Endothelial cell of coronary artery (primary cell): ENCODE measurements at places on chromosomes 5 and 9. TPM values are rescaled to one million over a fixed set of nuclear protein-coding genes. Genes with fewer than 3 reads are reported as not detected.

LSM11 gene
- 7.8 and 9.0 TPM in 2 replicates for total RNA-seq

TEX48 gene
- not detected in 2 replicates for total RNA-seq

SMIM32 gene
- total RNA-seq, result not detected in 2 replicates

EFNA5 gene
- total RNA-seq, result 7.6 and 11.3 TPM in 2 replicates

IL3 gene
- not detected in 2 replicates for total RNA-seq

ZDHHC11B gene
- total RNA-seq, result not detected in 2 replicates

HAPLN1 gene
- 0.09 TPM in 1 of 2 replicates, not detected in the other for total RNA-seq

BAAT gene
- under 0.01 TPM in 1 of 2 replicates, not detected in the other for total RNA-seq

GABRB2 gene
- not detected in 2 replicates for total RNA-seq

CENPK gene
- total RNA-seq, result 12.1 and 20.7 TPM in 2 replicates

ARL10 gene
- 6.1 and 16.4 TPM in 2 replicates for total RNA-seq

MORN5 gene
- total RNA-seq, result not detected in 2 replicates

TCF7 gene
- under 0.01 and 0.09 TPM in 2 replicates for total RNA-seq

BHMT gene
- not detected in 2 replicates for total RNA-seq

ZNF462 gene
- total RNA-seq, result 5.2 and 12.4 TPM in 2 replicates

ADAMTS2 gene
- 0.54 and 41.0 TPM in 2 replicates for total RNA-seq

FYB1 gene
- total RNA-seq, result not detected in 2 replicates

FBP1 gene
- total RNA-seq, result 0.38 and 2.5 TPM in 2 replicates

SPINK7 gene
- total RNA-seq, result not detected in 2 replicates

THBS4 gene
- total RNA-seq, result under 0.01 and 0.09 TPM in 2 replicates

MPDZ gene
- total RNA-seq, result 57.9 and 96.3 TPM in 2 replicates

NTRK2 gene
- total RNA-seq, result 0.09 and 0.18 TPM in 2 replicates
